ENCODE measurements at places on chromosomes 7 and 10.

DNA sequence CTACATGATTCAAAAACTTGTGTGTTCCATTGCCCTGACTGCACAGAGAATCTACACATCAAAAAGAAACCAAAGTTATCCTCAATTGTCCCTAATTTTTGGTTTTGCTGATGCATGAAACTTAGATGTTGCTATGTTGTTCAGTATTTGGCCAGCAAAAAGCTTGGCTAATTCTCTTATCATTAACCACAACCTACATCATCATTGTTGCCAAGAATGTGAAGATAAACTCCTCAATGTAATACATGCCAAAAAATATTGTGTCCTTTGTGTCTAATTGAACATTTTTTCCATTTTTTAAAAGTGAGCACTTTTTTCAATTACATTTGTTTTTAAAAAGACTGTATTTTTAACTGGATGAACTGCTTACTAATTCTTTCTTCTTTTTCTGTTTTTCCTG lies 268.0 kb upstream of the SEMA3D start:
- DNase-seq = no peak

- no peak for DNase-seq
Measured at GRCh38 chr10:12489357-12489756, 140.0 kb downstream of the CAMK1D start.

- DNase-seq = no peak
Measured at GRCh38 chr7:3244241-3244814, 56.7 kb upstream of the SDK1 start.

DNA sequence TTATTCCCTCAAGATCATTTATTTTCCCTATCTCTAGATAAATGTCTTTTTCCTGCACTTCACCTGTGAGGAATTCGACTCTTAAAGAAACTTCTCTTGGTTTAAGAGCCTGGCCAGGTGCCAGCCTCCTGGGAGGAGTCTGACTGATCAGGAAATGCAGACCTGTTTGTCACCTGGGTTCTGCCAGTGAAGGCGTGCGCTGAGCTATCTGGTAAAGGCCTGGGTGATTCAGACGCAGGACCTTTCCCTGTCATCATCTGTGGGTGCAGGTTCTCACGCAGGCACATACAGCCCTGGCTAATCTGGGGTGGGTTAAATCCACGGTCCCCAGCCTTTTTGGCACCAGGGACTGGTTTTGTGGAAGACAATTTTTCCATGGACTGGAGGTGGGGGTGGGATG lies 65.3 kb upstream of the AQP1 start:
- DNase-seq = no peak

GRCh38 chr10:90965720-90966119 lies 44.8 kb upstream of the ANKRD1 start:
- no peak for DNase-seq

DNA sequence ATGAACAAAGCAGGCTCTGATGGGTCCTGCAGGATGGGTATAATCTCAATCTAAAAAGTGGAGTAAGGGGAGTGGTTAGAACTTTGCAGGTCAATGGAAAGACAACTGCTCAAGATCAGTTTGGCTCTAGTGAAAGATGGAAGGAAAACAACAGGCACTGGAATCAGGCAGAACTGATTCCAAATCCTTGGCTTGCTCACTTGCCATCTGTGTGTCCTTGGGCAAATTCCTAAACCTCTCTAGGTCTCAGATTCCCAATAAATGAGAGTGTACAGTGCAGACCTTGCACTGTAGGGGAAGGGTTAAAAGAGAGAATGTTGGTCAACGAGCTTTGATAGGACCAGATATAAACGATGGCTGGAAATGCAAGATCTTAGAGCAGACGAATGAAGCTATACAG lies 186.1 kb upstream of the AOAH start:
- no peak for DNase-seq

DNA sequence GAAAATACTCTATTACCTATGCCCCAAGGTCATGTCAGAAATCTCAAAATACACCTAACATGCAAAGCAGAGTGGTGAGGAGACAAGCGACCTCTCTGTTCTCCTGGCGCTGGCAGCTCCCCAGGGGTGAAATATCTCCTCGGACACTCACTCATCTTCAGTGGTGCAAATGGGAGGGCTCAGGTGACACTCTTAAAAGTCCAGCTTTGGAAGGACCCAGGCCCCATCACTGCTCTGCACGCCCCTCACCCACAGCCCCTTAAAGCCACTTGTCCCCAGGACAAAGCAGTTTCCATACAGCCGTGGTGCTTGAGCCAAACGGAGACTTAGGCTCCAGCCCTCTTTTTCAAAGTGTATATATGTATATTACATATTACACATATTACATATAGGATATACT lies 12.4 kb downstream of the PRKAG2 start:
- DNase-seq = no peak

GRCh38 chr7:47045207-47046051 lies 536.5 kb downstream of the TNS3 start:
- DNase-seq = no peak

Measured in GM10248 (cell line).